Vagina (tissue), 2 donors: ENCODE measurements at places on chromosomes 4 and X. TPM values are rescaled to one million over a fixed set of nuclear protein-coding genes. Genes with fewer than 3 reads are reported as not detected.

Gene POLA1
- total RNA-seq = 17.2 TPM

Gene USP17L28
- total RNA-seq = not detected

Gene MAP7D3
- 15.0 TPM for total RNA-seq

Gene NFKB1
- total RNA-seq = 38.5 TPM

Gene MAGEA1
- not detected for total RNA-seq

Gene MECP2
- 38.5 TPM for total RNA-seq

Gene SLC4A4
- total RNA-seq = 3.2 TPM

Gene ERAS
- total RNA-seq = not detected

Gene ITGB1BP2
- total RNA-seq = 1.7 TPM

Gene TMEM184C
- total RNA-seq = 25.0 TPM

Gene HMX1
- total RNA-seq = not detected

Gene CTPS2
- 20.4 TPM for total RNA-seq

Gene RASSF6
- total RNA-seq = 16.9 TPM

Gene TCEAL1
- total RNA-seq = 93.1 TPM

Gene PRDM5
- total RNA-seq = 15.2 TPM

Gene HELQ
- 14.2 TPM for total RNA-seq

Gene RASGEF1B
- 13.5 TPM for total RNA-seq

Gene JCHAIN
- 2.7 TPM for total RNA-seq

Gene HERC6
- total RNA-seq = 14.5 TPM

Gene BEX1
- 3.7 TPM for total RNA-seq

Gene PROM1
- total RNA-seq = not detected

Gene PPP2R2C
- 17.2 TPM for total RNA-seq

Gene CDX4
- total RNA-seq = not detected

Gene STARD8
- 14.0 TPM for total RNA-seq

Gene TMPRSS11F
- total RNA-seq = 13.8 TPM

Gene BMPR1B
- 0.49 TPM for total RNA-seq

Gene SLC6A8
- total RNA-seq = 29.2 TPM

Gene SRP72
- 57.5 TPM for total RNA-seq

Gene AVPR2
- total RNA-seq = 4.9 TPM

Gene DNAAF6
- total RNA-seq = not detected
